ENCODE measurements at places on chromosomes 3 and 15.

DNA sequence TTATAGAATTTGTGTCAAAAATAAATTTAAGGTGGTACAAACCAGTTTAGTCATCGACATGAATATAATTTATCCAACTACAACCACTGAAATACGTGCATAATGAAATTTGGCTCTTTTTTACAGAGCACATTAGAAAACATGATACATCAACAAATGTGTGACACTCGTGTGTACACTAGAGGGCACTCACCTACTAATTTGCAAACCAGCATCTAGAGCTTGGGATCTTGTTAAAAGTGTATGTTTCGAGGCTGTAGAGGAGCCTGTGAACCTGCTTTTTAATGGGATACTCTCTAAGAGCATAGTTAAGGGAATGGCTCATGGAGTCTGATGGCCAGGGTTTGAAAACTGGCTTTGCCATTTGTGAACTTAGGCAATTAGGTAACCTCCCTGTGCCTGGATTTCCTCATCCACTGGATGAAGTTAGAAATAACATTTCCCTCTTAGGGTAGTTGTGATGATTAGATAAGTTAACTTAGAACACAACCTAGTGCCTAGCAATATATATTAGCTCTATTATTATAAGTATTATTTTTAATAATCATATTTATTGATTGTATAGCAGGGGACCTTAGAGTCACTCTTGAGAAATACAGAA is 8.8 kb upstream of the CPOX start:
- H3K36me3 ChIP-seq, result no peaks in the 10 kb centered on the region
- no peak overlapping the region for H3K27ac ChIP-seq
- H3K4me3 ChIP-seq, result no peak overlapping the region
- DNase-seq, result no peak

- no peaks in the 10 kb centered on the region for H3K27me3 ChIP-seq
- no peaks in the 10 kb centered on the region for H3K4me1 ChIP-seq
- H3K4me3 ChIP-seq, result no peak overlapping the region
- H3K36me3 ChIP-seq, result no peaks in the 10 kb centered on the region
- no peak for DNase-seq
- H3K27ac ChIP-seq, result no peak overlapping the region
Measured at GRCh38 chr15:57298843-57299550, 77.3 kb upstream of the CGNL1 start.

- no peaks in the 10 kb centered on the region for H3K27me3 ChIP-seq
- H3K4me1 ChIP-seq, result peaks cover 3% of the 10 kb centered on the region
- no peak for DNase-seq
Measured at GRCh38 chr3:55000546-55000945, 72.7 kb upstream of the LRTM1 start.

DNA sequence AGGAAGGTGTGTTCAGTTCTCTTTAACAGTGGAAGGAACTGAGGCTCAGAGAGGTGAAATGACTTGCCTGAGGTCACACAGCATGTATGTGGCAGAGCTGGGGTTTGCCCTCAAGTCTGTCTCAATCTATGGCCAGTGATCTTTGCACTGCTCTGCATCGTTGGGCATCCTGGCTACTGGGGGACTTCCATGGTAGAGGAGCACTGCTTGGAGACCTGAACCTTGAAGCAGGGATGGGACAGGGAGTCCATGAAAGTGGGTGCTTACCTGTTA is 2.0 kb downstream of the CORO2B start:
- H3K27ac ChIP-seq, result peak overlapping the region; percentile 81
- no peaks in the 10 kb centered on the region for H3K27me3 ChIP-seq
- H3K4me1 ChIP-seq, result peaks cover 8% of the 10 kb centered on the region
- H3K4me3 ChIP-seq, result no peak overlapping the region
- no peaks in the 10 kb centered on the region for H3K36me3 ChIP-seq

DNA sequence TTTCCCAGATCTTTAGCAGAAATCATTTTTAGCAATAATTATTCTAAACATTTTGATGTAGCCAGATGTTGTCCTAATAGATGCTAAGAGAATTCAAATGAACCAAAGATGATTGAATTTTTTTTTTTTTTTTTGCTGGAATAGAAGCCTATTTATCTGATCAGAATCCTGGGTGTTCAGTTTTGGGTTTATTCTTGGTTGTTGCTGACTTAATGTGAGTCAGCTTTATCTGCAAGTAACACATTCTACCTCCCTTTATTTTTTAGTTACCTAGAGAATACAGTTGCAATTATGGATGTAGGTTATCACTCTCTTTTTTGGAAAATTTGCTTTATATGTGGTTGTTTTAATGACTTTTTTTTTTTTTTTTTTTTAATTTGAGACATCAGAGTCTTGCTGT is 6.4 kb downstream of the CEP97 start:
- H3K4me1 ChIP-seq, result no peaks in the 10 kb centered on the region
- H3K27me3 ChIP-seq, result no peaks in the 10 kb centered on the region
- peaks cover 40% of the 10 kb centered on the region for H3K36me3 ChIP-seq
- DNase-seq, result no peak
- no peak overlapping the region for H3K27ac ChIP-seq

DNA sequence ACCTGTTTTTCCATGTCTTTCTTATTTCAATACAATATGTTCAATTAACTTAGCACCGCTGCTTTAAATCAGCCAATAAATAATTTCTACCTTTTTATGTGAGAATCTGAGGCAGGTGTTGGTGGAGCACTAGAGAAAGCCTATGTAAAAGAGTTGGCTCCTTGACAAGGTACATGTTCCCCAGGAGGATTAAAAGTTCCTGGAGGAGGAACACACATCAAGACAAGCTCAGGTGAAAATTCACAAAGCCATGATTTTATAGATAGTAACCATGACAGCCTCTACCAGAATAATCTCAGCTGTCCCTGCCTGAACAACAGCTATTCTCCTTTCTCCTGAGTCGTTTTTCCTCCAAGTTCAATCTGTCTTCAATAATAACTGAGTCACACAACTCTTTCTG is 3.4 kb upstream of the ZBED2 start:
- no peaks in the 10 kb centered on the region for H3K4me1 ChIP-seq
- no peak for DNase-seq
- no peak overlapping the region for H3K4me3 ChIP-seq
- no peaks in the 10 kb centered on the region for H3K36me3 ChIP-seq
- no peaks in the 10 kb centered on the region for H3K27me3 ChIP-seq

DNA sequence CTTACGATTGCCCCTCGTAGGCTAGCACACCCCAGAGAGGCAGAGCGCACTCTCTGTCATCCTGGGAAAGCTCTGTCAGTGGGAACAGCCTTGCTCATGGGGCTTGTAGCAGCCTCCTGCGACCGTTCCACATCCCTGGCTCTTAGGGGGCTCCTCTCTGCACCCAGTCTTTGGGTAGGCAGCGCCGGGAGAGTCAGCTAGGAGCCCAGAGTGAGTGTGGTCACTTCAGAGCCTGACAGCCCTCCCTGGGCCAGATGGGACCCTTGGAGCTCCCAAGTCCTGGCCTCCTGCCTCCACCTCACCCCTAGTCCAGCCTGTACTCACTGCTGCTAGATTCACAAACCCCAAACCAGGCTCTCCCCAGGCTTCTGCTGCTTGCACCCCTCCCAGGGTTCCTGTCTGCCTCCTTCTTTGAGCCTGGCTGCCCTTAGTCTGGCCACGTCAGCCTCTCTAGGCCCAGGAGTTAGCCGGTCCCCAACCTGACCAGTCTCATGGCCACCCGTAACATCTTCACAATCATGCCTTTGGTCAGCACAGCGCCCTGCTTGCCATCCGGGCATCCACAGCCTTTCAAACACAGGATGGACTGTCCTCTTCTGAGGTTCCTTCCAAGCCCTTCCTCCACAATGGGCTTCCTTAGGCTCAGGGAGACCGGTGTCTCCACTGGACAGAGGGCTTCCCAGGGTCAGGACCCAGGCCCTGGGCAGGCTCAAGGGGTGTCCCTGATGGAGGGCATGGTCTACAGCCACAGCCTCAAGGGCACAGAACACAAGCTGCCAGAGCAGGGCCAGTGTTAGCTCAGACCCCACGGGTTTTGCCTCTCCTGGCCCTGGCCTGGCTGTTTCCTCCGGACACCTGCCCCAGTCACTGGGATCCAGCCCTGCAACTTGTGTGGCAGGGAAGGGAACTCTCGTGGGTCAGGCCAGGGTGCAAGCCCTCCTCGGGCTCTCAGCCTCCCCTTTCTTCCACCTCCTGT is 4.6 kb downstream of the ACSBG1 start:
- DNase-seq, result no peak
- H3K4me1 ChIP-seq, result no peaks in the 10 kb centered on the region
- no peaks in the 10 kb centered on the region for H3K36me3 ChIP-seq
- H3K27me3 ChIP-seq, result no peaks in the 10 kb centered on the region
- H3K4me3 ChIP-seq, result no peak overlapping the region

- no peaks in the 10 kb centered on the region for H3K4me1 ChIP-seq
- H3K27me3 ChIP-seq, result no peaks in the 10 kb centered on the region
- no peak overlapping the region for H3K4me3 ChIP-seq
Measured at GRCh38 chr3:192816351-192816750, 89.0 kb upstream of the FGF12 start.

DNA sequence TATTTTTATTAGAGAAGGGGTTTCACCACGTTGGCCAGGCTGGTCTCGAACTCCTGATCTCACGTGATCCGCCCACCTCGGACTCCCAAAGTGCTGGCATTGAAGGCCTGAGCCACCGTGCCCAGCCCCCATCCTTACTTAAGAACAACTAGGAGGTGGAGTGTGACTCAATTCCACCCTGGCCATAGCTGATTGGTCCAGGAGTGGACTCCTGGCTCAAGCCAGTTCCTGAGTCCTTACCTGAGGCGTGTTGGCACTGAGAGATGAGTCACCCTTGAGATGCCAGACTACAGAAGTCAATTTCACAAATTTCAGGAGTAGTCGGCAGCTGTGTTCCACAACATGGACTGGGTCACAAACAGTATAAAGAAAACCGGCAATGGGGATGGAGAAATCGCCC is 124.2 kb downstream of the SHQ1 start:
- H3K4me1 ChIP-seq, result no peaks in the 10 kb centered on the region
- H3K36me3 ChIP-seq, result no peaks in the 10 kb centered on the region
- DNase-seq, result no peak
- no peak overlapping the region for H3K4me3 ChIP-seq
- H3K27me3 ChIP-seq, result no peaks in the 10 kb centered on the region
- H3K27ac ChIP-seq, result peak overlapping the region; percentile 68

DNA sequence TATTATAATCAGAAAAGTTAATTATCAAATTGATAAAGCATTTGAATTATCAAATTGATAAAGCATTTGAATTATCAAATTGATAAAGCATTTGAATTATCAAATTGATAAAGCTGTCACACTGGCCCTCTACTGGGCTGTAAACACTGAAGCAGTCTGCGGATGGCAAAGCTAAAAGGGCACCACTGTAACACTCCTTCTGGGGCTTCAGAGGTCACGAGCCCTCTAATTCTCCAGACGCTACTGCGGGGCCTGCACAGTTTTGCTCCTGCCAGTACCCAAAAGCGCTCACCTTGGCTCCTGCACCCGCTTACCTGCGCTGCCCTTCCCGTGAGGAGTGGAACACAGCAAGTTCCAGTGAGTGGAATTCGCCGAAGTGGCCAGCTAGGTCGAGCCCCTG is 409.0 kb upstream of the KCNMB2 start:
- DNase-seq, result no peak
- no peaks in the 10 kb centered on the region for H3K36me3 ChIP-seq
- H3K27me3 ChIP-seq, result no peaks in the 10 kb centered on the region

DNA sequence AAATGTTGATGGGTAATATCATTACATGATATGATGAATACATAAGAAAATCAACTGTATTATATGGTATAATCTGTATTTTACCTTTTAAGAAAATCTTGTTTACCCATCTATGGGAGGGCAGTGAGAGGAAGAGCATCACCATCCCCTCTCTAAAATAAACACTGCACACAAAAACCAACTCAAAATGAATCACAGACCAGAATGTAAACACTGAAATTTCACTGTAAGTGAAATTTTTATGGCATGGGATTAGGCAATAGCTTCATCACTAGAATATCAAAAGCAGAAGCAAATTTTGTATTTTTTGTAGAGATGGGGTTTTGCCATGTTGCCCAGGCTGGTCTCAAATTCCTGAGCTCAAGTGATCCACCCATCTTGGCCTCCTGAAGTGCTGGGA is 26.2 kb downstream of the IFT80 start:
- H3K27me3 ChIP-seq, result no peaks in the 10 kb centered on the region
- no peak overlapping the region for H3K27ac ChIP-seq
- no peaks in the 10 kb centered on the region for H3K4me1 ChIP-seq

DNA sequence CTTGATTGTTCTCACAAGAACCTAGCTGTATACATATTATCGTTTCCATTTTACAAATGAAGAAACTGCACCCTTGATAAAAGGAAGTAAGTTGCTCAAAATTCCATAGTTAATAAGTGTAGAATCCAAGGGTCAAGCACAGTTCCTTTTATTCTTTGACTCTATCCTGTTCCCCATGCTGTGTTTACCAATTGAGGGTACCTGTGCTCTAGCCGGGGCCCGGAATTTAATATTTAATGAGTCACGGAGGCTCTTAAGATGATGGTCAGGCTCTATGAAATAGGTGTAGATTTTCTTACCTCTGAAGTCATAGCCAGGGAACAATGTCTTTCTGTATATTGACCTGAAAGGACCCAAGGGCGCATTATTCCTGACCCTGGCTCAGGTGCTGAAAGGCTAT is 65.2 kb downstream of the LPP start:
- H3K4me3 ChIP-seq, result peak overlapping the region; percentile 63
- H3K4me1 ChIP-seq, result peaks cover 3% of the 10 kb centered on the region
- H3K27me3 ChIP-seq, result no peaks in the 10 kb centered on the region
- no peak for DNase-seq
- peaks cover 4% of the 10 kb centered on the region for H3K36me3 ChIP-seq
- peak overlapping the region; percentile 92 for H3K27ac ChIP-seq

DNA sequence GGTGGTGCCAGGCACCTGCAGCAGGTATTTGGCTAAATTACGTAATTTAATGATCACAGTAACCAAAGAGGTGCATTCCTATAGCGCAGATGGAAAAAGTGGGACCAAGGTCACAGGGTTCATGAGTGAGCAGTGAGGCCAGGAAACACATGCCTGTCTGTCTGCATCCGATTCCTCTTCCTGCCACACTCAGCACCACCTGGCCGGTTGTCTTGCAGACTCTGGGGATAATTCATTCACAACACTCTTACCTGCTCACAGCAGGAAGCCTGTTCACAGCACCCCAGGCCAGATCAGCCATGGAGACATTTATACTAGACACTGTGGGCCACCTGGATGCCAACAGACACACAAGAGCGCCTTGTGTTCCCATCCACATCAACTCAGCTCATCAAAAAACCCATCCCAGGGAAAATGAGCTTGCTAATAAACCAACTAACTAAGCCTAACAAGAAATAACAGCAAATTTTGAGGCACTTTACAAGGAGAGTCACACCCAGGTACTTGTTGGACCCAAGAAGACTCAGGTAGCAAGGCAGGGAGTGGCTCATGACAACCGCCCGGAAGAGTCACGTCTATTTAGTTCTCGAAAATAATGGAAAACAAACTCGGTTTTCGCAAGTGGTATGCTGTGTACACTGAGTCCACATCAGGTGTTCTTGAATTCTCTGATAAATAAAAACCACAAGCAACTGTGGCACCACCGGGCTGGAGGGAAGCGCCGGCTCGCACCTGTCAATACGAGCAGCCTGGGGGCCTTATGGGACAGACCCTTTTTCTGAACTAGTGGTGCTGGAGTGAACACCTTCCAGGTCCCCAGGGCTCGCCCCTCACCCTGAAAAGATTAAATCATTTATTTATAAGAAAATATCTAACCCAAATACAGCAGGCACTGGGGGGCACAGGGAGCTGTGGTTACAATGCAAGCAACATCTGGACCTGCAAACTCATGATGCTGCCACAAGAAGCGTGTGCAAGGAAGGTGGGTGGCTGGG is 40.5 kb downstream of the FAM174B start:
- no peaks in the 10 kb centered on the region for H3K36me3 ChIP-seq
- no peak overlapping the region for H3K4me3 ChIP-seq
- DNase-seq, result no peak
- H3K27me3 ChIP-seq, result no peaks in the 10 kb centered on the region
